Activated CD4-positive, alpha-beta T cell treated with anti-CD3 and anti-CD28 coated beads, Interleukin-10, Interleukin-2, amounts not matched to agents 100 ng/mL and 50 ng/mL, durations not matched to agents 16 hours and 8 hours (primary cell): ENCODE measurements at places on chromosomes 7 and 10.
A peak's percentile ranks its signal among the peaks of the same experiment; 100 is the strongest.

GRCh38 chr7:83053965-83054364 lies 108.7 kb downstream of the PCLO start:
- DNase-seq: no peak

GRCh38 chr7:94333810-94334209 lies 60.9 kb upstream of the COL1A2 start:
- DNase-seq: no peak

DNA sequence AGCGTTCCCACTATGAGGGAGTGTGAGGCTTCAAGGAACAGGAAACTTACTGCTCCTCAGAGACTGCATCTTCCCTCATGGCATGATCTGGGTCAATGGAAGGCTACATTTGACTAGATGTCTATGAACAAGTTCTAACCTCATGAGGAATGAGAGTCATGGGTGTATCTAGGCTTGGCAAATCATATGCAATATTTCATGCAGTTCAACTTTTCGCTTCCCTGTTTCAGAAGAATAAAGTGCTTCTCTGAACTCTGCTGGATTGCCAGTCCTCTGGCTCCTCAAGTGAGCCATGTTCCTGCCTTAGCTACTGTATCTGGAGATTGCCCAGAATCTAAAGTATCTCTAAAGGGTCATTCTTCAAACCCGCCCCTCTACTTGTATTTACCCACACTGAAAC lies 54.3 kb upstream of the SEMA3A start:
- DNase-seq: no peak

- no peak for DNase-seq
These were observed 308.1 kb downstream of the WDR37 start for GRCh38 chr10:1364151-1364910.

DNA sequence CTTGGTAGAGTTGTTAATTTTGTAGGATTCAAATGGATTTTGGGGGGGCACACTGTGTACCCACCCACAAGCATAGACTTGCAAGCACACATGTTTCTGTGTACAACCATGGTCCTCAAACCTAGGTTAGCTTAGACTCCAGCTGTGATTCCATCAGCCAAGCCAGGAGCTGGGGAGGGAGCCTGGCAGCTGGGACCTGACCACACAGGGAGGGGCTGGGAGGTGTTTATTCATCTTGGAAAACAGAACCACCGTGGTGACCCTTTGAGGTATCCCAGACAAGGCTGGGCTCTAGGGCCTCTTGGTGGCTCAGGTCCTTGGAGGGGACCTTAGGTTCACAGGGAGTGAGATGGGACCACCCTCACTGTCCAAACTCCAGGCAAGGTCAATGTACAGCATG lies 410.3 kb downstream of the NEBL start:
- DNase-seq: no peak

GRCh38 chr10:21334891-21335696 lies 190.4 kb downstream of the SKIDA1 start:
- DNase-seq: no peak

DNA sequence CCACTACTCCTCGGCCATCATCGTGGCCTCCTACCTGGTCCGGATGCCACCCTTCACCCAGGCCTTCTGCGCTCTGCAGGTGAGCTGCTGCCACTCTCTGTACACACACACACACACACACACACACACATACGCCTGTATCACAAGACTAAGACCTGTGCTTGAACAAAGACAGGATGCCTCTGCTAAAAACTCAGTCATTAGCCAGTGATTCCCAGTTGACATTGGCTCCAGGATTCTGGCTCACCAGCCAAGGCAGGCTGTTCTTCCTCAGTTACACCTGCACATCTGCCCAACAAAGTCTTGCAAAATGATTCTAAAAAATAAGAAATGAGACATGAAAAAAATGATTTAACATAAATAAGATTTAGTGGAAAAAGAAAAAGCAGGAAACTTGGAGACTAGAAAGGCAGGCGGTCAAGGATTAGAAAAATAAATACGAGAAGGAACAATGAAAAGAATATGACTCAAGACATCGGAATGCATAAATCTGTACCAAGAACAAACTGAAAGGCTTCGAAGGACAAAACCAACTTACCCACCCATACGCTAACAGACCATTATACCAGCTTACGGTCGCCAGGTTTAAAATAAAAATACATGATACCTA lies 7.4 kb upstream of the LRRC18 start:
- DNase-seq: no peak

DNA sequence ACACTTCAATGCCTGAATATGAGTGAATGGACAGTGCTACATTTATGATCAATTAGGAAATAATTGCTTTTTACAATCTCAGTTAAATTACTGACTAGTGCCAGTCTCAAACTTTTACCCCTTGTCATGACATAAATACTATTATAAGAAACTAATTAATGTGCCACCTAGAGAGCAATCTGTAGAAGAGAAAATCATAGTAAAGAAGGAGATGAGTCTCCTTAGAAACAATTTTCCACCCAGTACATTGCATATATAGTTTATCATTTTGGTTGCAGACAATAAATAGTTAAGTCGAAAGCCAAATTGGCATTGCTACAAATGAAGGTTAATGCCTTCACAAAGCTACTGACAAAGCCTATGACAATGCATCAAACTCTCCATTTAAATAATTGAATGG lies 68.6 kb downstream of the SLC13A1 start:
- no peak for DNase-seq

GRCh38 chr7:91295576-91295975 lies 31.3 kb downstream of the FZD1 start:
- no peak for DNase-seq

DNA sequence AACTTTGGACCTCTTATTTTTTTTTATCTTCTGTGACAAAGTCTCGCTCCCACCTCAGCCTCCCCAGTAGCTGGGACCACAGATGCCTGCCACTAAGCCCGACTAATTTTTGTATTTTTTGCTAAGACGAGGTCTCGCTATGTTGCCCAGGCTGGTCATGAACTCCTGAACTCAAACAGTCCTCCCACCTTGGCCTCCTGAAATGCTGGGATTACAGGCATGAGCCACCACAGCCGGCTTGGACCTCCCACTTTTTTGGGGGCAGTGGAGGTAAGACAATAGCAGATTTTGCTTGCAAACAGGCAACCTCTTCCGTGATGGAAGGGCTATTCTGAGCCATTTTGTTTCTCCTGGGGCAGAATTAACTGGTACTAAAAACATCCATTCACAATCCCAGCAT lies 1.2 kb upstream of the TRRAP start:
- no peak for DNase-seq

GRCh38 chr7:28748346-28748745 lies 209.8 kb downstream of the TRIL start:
- no peak for DNase-seq

DNA sequence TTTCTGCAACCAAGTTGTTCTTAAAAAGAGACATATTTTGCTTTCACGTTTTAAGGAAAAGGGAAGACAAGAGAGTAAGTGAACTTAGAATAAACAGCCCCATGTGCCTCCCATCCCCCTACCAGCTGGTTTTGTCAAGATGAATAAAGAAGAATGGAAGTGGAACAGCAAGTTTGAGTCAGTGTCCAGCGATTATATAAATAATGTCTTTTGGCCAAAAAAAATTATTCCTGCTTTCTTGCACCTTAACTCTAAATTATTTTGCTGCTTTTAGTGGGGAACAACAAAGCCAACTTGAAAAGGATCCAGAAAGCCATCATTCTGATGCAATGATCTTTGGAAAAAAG lies 82.4 kb upstream of the TRIL start:
- no peak for DNase-seq

DNA sequence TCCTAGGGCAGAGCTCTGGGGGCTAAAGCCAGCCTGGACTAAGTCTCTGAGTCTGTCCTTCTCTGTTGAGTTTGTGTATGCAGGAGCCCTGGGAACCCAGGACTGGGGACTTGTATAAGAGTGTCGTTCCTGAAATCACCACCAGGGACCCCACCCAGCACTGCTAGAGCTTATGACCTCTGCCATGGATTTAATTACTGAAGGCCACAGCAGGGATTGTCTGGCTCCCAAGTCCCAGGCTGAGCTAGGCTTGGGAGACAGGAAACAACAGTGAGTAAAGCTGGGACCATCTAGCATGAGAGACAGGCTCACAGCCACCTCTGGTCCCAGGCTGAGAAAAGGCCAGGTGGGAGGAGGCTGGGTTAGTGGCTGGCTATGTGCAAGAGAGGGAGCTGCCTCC lies 1.4 kb upstream of the TSPAN15 start:
- DNase-seq: peak; percentile 63

DNA sequence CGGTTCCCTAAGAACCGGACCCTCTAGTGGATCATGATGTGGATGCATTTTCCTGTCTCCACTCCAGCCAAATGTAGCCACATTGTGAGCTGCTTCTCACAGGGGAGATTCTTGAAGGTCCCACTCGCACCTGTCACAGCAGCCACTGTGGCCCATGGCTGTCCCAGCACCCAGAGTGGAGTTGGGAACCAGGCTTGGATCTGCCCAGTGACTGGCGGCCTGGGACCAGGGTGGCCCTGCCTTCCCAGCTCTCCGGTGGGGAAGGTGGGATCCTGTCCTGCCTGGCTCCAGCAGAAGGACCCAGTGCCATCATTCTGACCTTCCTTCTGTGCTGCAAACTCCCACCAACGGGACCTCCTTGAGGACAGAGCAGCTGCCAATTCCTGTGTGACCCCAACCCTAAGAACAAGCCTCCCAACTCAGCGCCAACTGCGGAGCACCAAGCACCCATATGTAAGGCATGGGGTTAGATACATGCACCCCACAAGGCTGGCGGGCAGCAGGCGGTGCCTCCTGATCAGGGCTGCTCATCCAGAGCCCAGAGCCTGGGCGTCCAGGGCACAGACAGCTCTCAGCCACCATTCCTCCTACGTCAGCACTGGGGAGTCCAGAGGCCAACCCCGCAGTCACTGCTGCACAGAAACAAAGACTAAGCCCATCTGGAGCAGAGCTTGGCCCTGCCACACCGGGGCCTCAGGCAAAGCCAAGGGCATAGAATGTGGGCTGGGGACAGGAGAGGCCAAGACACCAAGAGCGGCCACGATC lies 28.8 kb downstream of the EBF3 start:
- DNase-seq: no peak

DNA sequence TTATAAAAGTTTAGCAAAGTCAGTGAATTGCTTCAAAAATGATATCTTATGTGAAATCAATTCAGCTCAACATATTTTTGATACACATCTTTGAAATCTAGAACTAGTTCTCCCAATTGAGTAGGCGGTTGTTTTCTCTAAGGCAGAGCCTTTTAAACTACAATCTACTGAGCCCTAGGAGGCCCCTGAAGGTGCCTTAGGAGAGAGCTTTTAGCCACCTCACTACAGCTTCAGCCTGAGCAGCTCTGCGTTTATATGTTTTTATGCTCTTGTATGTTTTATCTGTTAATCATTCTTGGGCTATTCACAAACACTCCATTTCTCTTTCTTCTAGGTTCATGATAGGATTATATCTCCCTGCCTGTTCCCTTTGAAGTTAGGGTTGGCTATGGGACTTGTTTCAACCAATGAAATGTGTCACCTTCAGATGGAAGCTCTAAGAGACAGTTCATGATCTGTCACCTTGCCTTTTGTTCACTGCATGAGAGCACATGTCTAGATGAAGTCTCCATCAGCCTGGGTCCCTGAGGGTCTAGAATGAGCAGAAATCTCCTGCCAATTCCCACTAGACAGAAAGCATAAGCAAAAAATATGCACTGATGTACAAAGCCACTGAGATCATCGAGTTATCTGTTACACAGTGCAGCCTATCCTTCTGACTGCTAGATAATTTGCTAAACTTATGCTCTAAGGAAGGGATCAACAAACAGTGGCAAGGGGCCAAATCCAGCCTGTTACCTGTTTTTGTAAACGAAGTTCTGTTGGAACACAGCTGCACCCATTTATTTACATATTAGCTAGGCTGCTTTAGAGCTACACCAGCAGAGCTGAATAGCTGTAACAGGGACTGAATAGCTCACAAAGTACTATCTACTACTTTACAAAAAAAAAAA lies 128.5 kb upstream of the CDK1 start:
- DNase-seq: no peak

GRCh38 chr7:101666741-101667140 lies 37.6 kb upstream of the MYL10 start:
- DNase-seq: no peak

- DNase-seq: no peak
These were observed 27.0 kb downstream of the SLC26A4 start for GRCh38 chr7:107687656-107688055.

DNA sequence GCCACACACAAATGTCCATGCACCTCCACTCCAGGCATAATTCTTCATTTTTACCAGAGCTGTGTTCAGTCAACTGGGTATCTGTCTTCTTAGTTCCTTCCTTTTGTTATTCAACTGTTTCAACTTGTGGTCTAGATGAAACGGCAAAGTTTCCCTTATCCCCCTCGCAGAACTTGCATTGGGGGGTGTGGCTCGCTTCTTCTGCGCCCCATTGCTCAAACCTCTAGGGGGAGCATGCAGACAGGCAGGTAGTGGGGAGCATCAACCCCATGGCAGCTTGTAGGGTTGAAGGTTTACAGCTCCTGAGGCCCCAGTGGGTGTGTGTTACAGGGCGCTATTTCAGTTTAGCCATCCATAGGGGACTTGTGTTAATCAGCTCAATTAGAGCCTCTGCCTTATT lies 38.3 kb upstream of the COBL start:
- peak; percentile 11 for DNase-seq

DNA sequence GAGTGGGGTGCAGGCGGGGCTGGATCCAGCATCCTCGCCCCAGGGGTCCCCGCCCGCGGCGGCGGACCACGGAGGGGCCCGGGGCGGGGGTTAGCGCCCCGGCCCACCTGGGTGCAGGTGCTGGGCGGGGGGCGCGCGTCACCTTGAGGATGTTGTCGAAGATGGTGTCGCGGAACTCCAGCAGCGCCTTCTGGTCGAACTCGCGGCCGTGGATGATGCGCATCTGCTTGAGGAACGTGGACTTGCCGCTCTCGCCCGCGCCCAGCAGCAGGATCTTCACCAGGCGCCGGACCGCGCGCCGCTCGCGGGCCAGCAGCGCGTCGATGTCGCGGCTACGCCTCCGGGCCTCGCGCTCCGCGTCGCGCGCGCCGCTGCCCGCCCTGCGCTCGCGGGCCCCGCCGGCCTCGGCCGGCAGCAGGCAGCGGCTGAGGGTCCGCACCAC lies 376 bp downstream of the GNA12 start:
- DNase-seq: peak; percentile 30

GRCh38 chr7:104857458-104858425 lies 156.3 kb upstream of the KMT2E start:
- DNase-seq: peak; percentile 30

GRCh38 chr10:12042409-12042796 lies 206 bp downstream of the UPF2 start:
- peak; percentile 46 for DNase-seq

GRCh38 chr10:118742782-118743181 lies 12.0 kb downstream of the CACUL1 start:
- DNase-seq: no peak

- DNase-seq: no peak
These were observed 18.0 kb downstream of the TAS2R40 start for GRCh38 chr7:143239813-143240212.

- DNase-seq: no peak
These were observed 844 bp downstream of the GRM3 start for GRCh38 chr7:86644282-86645224.

DNA sequence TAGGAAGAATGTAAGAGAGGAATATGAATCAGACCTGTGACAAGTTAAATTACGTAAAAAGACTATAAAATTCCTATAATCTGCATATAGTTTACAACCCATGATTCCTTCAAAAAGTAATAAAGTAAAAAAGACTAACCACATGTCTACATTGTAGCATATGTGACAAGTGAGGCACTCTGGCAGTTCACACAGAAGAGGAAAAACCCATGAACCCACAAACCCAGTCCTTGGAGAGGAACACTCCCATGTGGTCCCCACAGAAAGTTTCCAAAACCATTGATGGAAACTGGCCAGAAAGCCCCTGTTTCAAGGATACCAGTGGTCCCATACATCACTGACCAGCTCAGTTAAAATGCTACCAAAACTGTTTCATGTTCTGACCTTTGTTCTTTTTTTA lies 15.7 kb downstream of the KDM7A start:
- no peak for DNase-seq
